ENCODE measurements at places on chromosomes 3 and 15.

GRCh38 chr3:44411031-44411645, 66.3 kb downstream of the ZNF445 start:
- DNase-seq = no peak

- DNase-seq = no peak
Measured at GRCh38 chr3:87336761-87337160, 60.4 kb upstream of the POU1F1 start.

DNA sequence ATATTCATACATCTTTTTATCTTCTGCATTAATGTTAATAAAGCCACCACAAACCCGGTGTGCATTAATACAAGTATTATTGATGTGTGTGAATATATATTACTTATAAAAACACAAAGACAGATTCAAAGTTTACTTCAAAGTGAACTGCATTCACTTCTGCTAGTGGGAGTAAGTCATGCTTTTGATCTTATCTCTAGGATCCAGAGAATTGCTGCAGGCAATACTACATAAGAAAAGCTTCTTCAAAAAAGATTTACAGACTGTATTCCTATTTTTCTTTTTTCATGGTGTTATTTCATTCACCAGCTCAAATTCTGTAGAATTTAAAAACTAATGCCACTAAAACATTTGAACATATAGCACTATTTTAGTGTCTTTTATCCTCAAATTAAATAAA, 87.5 kb upstream of the CBLB start:
- DNase-seq = no peak

DNA sequence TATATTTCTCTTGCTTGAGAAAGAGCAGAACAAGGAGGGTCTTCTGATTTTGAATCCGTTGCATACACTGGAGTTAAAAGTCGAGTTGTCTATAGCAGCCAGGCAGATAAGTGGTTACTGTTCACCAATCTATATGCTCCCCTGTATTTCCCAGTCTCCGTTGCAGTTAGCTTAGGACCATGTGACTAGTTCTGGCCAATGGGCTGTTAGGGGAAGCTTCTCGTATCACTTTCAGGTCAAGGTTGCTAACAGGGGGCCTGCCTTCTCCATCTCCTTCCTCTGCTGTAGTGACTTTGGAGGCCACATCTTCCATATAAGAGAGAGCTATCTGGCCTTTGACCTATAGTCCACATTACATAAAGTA, 188.5 kb upstream of the KBTBD8 start:
- no peak for DNase-seq

DNA sequence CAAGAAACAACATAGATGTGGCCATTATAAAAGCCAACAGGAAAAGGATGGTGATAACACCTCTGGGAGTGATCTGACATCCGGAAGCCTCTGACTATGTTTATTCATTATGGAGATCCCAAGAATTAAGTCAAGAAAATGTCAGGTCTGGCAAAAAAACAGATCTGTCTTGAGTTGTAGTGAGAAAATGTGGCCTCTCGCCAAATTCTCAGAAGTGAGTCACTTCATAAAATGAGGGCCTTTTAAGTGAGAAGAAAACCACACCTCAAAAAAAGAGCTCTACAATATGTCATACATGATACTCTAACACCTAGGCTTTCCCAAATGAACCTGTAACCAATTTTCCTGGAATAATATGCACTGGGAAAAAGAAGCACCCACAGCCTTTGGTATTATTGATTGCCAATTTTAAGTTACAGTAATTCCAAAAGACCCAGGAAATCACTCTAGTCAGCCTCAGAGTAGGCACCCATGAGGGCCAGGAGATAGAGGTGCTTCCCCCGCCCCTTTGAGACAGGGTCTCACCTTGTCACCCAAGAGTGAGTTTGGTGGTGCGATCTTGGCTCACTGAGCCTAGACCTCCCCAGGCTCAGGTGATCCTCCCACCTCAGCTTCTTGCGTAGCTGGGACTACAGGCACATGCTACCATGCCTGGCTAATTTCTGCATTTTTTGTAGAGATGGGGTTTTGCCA, 38.0 kb downstream of the CCR3 start:
- no peak for DNase-seq

DNA sequence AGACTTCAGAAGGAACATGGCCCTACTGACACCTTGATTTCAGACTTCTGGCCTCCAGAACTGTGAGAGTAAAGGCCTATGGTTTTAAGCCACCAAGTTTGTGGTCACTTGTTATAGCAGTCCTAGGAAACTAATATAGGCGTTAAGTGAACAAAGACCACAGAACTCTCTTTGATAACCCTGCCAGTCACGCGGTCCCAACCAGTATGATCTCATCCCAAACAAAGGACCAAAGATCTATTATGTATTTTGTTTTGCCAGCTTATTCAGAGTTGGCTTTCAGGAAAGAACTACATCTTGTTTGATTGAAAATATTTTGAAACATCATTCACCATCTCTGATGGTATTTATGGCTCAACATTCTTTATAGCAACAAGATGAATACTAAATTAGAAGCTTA, 294.4 kb upstream of the SLCO3A1 start:
- no peak for DNase-seq

- DNase-seq = no peak
Measured at GRCh38 chr3:53842436-53843194, 3.6 kb downstream of the CHDH start.

- DNase-seq = no peak
Measured at GRCh38 chr15:91909574-91909973, 56.1 kb downstream of the SLCO3A1 start.

Data from GM18507 (cell line).